NCI-H187 (cell line): ENCODE measurements at places on chromosomes 12 and 14.

DNA sequence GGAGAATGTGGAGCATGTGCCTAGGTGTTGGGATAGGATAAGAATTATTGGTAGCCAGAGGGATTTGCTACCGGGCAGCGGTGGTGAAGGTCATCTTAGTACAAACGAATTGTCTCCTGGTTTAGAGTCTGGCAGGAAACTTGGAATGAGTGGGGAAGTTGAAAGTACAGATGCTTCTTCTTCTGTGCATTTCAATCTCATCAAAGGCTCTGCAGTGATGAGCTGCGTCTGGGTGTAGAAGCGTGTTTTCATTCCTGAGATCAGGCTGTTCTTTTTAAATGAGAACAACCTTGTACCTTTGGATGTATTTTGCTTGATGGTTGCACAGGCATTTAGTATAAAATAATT, 2.1 kb downstream of the WNK1 start:
- no peak for DNase-seq

DNA sequence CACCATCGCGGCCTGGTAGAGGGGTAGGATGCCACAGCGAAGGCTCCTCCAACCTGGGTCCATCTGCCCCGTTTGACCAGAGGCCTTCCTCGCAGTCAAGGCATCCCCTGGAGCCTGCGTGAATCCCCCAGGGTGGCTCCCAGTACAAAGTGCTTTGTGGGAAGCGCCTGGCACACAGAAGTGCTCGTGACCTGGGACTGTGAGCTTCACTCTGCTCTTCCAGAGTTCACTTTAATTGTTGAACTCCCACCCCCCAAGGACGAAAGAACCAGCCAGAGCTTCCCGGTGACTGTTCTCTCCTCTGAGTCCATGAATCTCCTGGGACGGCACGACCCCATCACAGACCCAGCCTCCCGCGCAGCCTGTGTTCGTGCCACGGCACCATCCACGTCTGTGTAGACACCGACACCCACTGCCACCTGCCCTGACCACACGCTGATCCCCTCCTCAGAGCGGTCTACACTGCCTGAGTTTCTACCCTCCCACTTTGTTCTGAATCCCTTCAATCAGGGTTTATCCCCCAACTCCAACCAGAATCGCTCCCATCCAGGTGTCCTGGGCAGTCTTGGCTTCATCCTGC, 15.9 kb downstream of the P2RX2 start:
- no peak for DNase-seq

DNA sequence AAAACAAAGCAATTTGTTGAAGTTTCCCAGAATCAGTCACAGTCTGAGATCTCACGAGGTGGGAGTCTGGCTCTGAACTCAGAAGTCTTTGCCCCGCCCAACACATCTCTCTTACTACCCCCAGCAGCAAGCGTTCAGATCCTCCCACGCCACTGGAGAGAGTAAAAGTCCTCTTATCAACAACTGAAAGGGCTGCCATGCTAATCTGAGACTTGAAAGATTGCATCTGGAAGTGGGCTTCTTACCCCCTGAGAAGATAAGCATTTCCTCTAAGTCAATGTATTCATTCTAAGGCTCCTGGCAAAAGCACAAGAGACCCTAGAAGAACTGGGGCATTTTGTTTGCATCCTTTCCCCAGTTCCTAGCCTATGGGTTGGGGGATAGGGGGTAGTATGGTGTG, 34.1 kb upstream of the STON2 start:
- no peak for DNase-seq

- no peak for DNase-seq
These were observed 121.2 kb upstream of the DAAM1 start for GRCh38 chr14:59067127-59067894.

DNA sequence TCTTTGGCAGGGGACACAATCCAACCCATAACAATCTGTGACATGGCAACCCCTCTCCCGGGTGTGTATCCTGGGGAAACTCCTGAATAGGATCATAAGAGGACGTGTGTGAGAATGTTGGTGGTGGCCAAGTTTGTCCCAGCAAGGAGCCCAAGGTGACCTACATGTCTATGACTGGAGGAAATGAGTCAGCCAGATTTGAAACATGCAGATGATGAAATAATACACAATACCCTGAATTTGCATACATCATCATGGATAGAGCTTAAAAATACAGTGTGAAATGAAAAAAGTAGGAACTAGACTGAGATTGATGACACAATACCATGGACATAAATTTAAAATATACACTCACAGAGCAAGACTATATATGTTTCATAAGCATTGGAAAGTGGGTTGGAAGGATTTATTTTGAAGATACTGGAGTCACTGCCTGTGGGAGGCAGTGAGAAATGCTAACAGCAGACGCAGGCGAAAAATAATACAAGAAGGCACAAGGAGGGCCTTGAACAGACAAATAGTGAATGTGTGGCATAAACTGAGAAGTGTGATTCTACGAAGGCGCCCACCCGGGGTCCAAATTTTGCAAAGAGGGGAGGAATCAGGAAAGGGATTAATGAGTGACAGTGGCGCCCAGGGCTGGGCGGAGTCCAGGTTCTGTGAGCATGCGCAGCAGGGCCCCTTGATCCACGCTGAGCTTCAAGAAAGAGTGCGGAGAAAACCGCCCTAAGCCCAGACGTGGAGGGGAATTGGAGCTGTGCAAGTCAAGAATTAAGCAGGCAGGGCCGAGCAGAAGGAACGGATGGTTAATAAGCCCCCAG, 7.0 kb upstream of the MAP1LC3B2 start:
- no peak for DNase-seq

- no peak for DNase-seq
These were observed 1286.5 kb downstream of the TMEM121 start for GRCh38 chr14:106812788-106813476.

- DNase-seq, result no peak
These were observed 338.1 kb upstream of the SEL1L start for GRCh38 chr14:81871706-81872105.
